ENCODE measurements at places on chromosomes 11 and 22.

DNA sequence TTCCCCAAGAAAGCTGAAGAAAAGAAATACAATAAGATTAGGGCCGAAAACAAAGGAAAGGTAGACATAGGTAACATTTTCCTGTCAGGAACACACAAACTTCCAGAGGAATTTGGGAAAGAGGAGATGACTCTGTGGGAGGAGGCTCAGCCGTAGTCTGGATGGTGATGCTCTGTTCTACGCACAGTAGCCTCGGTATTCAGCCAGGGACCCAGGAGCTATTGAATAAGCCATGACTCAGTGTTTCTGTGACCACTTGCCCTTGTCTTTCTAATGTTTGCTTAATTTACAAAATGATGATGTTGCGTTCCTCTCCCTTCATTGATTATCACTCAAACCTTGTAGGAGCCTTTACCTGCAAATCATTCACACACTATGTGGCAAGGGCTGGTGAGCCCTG lies 745.0 kb downstream of the NTM start:
- DNase-seq, result no peak

DNA sequence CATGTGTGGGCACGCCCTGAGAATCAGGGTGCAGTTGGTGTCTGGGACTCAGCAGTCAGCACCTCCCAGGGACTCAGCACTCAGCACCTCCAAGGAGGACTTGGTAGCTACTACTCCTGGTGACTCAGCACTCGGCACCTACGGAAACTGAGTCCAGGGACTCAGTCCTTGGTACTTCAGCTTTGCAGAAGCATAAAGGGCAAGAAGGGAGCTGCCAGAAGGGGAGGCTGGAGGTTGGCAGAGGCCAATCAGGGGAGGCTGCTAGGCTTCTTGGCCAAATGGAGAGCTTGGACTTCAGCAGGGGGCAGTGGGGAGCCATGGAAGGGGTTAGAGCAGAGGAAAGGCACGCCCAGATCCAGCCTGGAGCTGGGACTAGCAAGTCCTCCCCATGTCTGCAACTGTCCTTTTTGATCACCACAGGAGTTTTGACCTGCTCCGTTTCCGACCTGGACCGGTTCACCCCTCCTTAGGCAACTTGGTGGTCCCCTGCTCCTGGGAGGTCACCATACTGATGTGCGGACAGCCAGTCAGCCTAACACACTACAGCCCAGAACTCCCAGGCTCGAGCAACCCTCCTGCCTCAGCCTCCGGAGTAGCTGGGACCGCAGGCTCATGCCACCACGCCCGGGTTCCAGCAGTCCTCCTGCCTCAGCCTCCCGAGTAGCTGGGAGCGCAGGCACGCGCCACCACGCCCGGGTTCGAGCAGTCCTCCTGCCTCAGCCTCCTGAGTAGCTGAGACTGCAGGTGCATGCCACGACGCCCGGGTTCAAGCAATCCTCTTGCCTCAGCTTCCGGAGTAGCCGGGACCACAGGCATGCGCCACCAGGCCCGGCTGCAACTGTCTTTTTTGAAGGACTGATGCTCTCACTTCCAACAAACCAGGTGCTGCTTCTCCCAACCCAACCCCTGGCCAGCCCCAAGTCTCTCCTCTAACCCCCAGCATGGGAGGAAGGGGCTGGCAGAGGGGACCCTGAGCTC lies 1.5 kb downstream of the ANO9 start:
- DNase-seq, result no peak

GRCh38 chr11:12995188-12995587 lies 13.9 kb upstream of the RASSF10 start:
- peak; percentile 46 for DNase-seq

DNA sequence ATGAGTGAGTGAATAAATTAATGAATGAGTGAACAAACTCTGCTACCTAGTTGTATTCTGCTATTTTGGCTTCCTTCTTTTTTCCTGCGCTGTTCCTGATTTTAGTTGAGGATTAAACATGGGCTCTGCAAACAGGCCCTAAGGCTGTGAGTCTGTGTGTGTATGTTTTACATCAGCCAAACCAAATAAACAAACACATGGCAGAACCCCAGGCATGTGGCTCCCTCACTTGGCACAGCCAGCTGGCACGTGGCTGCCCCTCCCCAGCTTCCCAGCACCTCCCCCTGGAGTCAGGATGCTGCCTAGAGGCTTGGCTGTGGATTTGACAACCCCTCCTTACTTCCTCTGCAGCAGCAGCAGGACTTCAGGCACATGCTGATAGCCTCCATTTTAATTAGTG lies 593.2 kb downstream of the INSC start:
- no peak for DNase-seq

GRCh38 chr22:38355275-38355674 lies 38.0 kb upstream of the CSNK1E start:
- no peak for DNase-seq

- no peak for DNase-seq
Observed at GRCh38 chr22:43288807-43289420, 54.3 kb downstream of the SCUBE1 start.

GRCh38 chr11:125250318-125251213 lies 86.0 kb downstream of the PKNOX2 start:
- no peak for DNase-seq

DNA sequence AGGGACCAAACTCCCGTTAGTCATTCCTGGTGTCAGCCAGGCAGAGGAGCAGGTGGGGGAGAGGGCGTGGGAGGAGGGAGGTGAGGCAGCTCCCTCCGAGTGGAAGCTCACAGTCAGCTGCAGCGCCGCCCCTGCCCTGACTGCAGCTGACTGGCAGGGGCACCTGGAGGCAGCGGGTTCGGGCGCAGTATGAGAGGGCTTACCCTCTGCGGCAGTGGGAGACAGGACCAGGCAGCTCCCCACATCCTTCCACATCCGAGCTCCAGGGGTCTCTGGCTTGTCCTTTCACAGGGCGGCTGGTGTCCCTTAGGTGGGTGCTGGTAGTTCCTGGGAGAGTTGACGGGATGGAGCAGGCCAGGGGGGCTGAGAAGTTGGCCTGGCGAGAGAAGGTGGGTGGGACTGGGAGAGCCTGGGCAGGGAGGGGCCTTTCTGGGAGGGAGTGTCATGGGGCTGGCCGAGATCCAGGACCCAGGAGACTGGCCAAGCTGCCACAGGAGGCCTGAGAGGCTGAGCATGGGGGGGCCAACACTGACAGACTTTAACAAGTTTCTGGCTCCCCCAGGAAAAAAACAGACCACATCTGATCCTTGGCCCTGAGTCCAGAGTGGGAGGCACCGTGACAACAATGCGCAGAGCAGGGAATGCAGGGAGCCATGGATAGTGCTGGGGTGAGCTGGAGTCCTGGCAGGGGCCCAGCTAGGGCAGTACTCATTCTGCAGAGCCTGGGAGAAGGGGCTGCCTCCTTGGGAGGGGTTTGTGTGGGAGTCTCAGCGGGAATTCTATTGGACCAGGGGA lies 4.9 kb downstream of the ADORA2A start:
- DNase-seq, result peak; percentile 82

DNA sequence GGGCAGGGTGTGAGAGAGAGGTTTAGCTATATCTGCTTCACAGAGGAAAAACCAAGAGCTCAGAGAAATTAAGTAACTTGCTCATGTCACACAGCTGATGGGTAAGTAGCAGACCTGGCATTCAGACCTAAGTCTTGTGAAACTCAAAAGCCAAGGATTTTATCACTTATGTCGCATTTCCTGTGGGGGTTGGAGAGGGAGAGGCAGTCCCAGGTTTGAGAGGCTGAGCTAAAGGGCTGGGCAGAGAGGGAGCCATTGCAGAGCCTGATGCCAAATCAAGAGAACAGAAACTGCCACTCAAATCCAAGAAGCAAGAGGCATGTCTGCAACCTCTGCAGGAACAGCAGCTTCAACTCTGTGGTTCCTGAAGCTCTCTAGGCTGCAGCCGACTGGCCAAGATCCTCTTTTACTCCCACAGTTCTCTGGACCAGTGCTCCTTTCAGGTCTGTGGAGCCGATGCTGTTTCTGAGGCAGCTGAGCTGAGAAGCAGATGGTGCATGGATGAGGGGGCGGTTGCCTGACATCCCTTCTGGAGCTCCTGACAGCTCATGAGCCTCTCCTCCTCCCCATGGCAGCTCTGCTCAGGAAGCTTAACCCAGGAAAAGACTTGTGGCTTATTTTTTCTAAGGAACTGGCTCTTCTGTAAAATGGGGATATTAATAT lies 47.6 kb upstream of the NAV2 start:
- DNase-seq, result peak; percentile 49

Data from NCI-H226 (cell line).